ENCODE measurements at places on chromosomes 4 and X.

DNA sequence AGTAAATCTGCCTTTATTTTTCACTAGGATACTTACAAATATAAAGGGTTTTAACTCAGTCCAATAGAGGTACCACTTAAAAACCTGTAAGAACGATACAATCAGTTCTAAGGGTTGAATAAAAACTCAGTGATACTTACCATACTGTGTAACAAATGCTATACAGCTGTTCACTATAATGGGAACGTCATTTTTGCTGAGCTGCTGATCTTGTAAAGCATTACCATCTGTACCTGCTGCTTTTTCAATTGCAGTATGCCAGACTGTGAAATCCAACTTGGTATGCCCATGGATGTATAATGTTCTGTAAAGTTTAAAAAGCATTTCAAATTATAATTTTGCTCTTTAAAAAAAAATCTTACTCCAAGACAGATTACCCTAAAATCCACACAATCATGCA, 111.2 kb downstream of the ARAP2 start:
- DNase-seq: no peak

GRCh38 chr4:93870876-93871458, 42.4 kb downstream of the ATOH1 start:
- no peak for DNase-seq

DNA sequence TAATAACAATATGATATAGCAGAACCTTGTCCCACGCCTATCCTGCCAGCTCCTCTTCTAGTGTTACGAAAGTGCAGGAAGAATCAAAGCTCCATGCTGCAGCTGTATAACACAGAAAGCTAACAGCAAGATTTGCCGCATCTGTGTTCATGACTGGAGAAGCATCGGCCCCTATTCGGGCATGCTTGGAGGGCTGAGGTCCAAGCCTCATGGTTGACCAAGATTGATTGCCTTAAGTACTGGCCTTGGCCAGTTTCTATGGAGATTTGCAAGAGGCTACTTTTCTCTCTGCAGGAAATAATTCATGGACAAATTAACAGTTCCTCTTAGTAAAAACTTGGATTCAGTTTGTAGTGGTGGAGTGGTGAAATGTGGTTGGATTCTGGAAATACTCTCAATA, 12.9 kb upstream of the NDP start:
- no peak for DNase-seq

- DNase-seq: peak; percentile 58
Measured at GRCh38 chrX:85243761-85244449, at the start of the genes SATL1 and ZNF711. Gene SATL1 (minus strand): TSS chrX:85243779. CDS start chrX:85108968, 134,811 bp downstream. Gene ZNF711 (plus strand): TSS chrX:85243991. CDS start chrX:85247573, 3,582 bp downstream.

DNA sequence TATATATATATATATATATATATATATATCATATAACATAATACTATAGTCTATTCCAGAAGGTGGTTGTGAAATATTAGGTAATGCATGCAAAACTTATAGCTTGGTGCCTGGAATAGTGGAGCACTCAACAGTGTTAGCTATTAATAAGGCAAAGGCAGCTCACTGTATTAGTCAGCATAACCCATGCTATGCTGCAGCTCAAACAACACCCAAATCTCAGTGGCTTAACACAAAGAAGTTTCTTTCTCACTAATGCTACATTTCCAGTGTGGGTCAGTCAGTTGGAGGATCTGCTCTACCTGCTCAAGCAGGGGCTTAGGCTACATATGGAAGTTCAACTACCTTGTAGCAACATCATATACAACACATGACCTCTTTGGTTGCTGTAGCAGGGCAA, 5.2 kb upstream of the RPGR start:
- DNase-seq: no peak

All from activated effector memory CD4-positive, alpha-beta T cell treated with anti-CD3 and anti-CD28 coated beads, Interleukin-2, amount 50 U/mL, for 16 hours (primary cell).